ENCODE measurements at places on chromosomes 4 and X.

DNA sequence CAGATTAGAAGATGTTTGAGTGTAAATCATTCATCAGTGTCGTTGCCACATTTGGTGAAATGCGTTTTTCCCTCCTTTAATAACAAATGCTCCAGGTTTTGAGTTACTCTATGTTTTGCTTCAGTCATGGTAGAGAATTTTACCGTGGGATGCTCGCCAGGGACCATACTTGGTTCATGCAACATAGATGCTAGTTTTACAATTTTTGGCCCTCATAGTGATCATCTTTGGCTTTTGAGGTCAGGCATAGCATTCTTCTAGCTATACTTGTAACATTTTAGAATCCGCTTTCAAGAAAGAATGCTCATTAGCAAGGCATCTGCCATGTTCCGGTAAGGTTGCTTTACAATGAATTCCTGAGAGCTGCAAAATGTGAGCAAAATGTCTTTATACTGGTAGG is 147.2 kb downstream of the SPCS3 start:
- DNase-seq = peak; percentile 87

GRCh38 chr4:104969394-104970082 is 177.1 kb upstream of the TET2 start:
- no peak for DNase-seq

GRCh38 chr4:48196758-48197504 is 62.9 kb upstream of the TXK start:
- no peak for DNase-seq

DNA sequence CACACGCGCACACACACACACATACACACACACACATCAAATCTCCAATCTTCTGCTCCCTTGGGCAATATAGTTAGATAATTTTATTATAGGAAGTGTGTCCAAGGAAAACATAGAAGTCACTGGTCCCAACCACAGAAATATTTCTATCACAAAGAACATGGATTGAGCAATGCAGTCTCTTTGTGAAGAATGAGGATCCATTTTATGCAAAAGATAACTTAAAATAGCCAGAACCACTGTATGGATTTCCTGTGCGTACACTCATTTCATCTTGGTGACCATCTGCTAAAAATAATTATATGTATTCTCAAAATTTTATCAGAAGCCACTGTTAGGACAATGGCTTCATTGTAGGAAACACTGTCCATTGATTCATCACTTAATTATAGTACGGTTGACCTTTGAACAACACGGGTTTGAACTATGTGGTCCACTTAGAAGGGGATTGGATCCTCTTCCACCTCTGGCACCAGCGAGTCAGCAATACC is 169.6 kb upstream of the MXRA5 start:
- no peak for DNase-seq

- no peak for DNase-seq
Measured at GRCh38 chrX:12975670-12975965, 708 bp downstream of the TMSB4X start.

DNA sequence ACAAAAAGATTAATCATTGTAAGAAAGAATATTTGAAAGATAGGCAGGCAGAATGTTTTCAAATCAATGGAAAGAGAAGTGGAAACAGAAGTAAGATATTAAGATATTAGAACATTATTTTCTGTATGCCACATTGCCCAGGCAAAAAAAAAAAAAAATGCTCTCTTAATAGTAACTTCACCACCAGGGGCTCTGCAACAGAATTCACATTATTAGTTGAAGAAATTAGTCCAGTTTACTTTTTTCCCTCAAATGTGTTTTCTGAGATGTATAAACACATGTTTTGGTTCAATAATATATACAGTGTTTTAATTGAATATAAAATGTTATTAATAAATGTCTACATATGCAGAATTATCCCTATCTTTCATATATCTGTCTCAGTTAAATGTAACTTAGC is 78.0 kb upstream of the ADAD1 start:
- no peak for DNase-seq

DNA sequence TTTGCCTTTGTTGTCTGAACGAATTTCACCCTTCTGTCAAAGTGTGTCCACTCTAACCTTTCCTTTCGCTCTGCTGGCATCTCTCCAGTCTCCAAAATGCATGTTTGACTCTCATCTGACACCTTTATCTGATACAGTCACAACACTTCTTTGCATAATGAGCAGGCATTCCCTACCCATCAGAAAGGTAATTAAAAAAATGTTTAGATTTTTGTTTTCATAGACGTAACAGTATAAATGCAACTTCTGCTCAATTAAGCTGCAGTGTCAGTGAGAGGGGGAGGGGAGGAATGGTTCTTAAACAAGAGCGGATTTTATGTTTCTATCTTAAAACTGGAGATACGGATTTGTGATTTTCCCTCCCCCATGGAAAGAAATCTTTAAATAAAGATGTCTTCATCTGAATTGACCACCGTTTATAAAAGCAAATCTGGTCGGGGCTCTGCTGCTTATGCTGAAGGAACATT is 70.2 kb downstream of the CXXC4 start:
- DNase-seq = no peak

- no peak for DNase-seq
Measured at GRCh38 chr4:4507923-4508322, 33.9 kb downstream of the STX18 start.

GRCh38 chr4:146545102-146545501 is 23.4 kb upstream of the SLC10A7 start:
- DNase-seq = no peak

DNA sequence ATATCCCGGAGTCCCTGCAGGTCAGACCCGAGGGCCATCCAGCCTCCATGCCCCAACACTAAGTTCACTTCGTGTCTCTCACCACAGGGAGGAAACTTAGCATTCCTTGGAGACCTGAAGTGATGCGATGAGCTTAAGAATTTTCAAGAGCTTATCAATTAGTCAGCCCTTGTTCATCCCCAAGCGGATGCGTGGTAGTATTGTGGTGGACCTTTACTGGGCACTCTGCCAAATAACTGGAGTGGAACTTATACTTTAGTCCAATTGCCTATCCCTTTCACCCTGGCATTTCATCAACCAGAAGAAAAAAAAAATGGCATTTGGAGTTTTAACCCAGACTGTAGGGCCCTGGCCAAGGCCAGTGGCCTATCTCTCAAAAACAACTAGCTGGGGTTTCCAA is 137.1 kb downstream of the RELL1 start:
- DNase-seq = no peak

DNA sequence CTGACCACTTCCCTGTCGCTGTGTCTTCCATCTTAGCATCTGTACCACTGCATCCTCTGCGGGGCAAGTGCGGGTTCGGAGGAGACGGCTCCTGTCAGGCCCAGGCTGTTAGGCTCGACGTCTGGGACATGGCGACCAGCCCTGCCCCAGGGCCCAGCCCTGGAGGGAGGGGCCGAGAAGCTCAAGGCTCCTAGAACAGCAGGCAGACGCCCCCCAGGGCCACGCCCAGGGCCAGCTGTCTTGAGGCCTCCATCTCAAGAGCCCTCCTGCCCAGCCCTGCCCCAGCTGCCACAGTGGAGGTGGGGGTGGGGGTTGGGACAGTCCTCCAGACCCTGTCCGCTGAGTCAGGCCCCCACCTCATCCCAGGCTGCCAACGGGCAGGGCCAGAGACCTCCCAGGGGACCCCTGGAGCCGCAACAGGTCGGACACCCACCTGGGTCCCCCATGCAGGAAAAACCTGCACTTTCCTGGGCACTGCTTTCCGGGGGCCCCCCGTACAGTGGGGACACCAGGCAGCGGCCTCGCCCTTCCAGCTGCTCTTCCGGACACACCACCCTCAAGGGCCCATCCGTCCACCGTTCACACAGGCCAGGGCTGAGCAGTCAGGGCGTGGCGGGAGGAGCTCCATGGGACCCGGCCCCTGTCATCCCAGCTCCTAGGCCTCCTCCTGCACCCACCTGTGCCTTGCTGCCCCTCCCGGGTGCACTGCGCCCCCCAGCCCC is 83.1 kb downstream of the FAM53A start:
- no peak for DNase-seq

- no peak for DNase-seq
Measured at GRCh38 chrX:19177721-19178120, 55.5 kb upstream of the ADGRG2 start.

- DNase-seq = no peak
Measured at GRCh38 chr4:108313546-108314339, 145.0 kb upstream of the LEF1 start.

DNA sequence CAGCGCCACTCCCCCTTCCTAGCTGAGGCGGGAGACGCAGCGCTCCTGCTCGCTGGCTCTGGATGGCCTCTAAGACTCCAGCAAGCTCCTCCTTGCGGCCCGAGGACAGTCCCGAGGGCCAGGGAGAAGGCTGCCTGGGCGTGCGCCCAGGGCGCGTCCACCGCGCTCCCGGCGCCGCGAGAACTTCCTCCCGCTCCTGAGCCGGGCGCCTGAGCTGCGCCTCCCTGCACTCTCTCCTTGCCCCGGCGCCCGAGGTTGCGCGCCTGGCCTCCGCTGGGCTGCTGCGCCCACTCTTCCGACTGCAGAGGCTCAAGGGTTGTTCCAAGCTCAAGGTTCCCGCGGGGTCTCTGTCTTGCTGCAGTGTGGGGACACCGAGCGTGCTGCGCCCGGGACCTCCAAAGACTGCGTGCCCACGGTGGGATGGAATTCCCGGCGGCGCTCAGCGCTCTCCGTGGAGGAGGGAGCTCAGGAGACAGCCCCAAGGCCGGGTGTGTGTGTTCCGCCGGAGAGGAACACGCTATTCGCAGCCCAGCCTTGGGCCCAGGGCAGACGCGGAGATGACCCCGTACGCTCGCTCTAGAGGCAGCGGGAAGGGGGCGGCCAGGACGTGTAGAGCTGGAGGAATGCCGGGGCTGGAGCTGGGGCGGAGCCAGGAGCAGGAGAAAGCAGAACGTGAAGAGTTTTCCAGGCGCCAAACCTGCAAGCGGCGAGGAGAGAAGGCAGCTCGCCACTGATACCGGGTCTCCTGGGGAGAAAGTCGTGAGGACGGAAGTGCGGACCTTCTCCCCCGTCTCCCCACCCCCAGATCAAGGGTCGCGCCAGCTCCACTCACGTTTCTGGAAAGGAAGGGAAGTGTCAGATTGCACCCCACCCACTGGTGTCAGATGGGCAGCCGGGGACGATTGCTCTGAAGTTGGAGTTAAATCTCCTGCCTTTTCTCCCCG is at the start of gene ARHGAP6:
Gene ARHGAP6 (minus strand): TSS at position 753 of the 944 bp plus-strand sequence. CDS start 1,092 bp downstream, outside the sequence.
- DNase-seq = no peak

- no peak for DNase-seq
Measured at GRCh38 chr4:102444752-102445151, 56.4 kb upstream of the NFKB1 start.

DNA sequence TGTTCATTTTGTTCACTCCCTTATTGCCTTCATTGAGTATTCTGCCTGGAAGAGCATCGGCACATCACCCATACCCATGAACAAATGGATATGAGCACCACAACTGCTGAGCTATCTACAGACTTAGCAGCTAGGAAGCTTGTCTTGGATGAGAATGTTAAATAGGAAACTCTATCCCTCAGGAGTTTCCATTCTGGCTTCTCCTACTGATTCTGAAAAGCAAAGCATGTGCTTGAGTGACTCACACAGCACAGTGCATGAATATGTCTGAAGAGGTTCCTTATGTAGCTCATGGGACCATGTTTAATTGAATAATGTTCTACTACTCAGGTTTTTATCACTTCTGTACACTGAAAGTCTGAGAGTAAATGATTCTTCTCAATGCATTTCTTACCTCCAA is 57.3 kb upstream of the MXRA5 start:
- no peak for DNase-seq

- DNase-seq = no peak
Measured at GRCh38 chrX:136039968-136040367, 54.7 kb downstream of the SLC9A6 start.

DNA sequence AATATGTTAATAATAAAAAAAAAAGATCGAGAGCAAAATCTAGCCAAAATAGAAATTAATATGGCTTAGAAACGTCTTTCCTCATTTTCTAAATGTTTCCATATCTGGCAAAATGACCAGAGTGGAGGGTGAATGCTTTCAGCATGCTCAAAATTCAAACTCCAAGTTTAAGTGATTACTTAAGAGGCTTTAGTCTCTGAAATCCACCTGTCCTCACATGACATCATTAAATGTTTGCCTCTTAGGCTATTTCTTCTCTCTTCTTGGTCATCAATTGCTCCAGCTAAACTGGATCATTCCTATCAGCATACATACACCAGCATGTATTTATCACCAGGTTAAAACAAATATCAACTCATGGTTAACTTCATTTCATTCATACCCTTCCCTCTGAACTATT is 54.5 kb upstream of the ATXN3L start:
- no peak for DNase-seq

- no peak for DNase-seq
Measured at GRCh38 chr4:718460-718859, 12.8 kb downstream of the PCGF3 start.

DNA sequence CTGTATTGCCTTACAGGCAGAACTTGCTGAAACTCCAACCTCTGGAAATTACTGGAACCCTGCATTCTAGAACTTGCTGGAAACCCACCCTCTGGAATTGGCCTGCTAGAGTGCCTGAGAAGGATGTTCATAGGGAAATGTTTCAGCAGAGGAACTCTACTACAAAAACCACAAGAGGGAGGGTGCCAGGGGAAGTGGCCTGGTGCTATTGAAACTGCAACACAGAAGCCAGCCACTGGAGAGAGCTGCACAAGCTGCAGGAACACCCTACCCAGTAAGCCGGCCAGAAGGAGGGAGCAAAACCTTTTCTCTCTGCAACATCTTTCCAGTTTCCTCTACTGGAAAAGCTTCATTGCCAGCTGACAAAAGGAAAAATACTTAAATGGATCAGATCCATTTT is 2.5 kb upstream of the BRWD3 start:
- no peak for DNase-seq

GRCh38 chr4:73662709-73663546 is 42.7 kb upstream of the RASSF6 start:
- no peak for DNase-seq

- DNase-seq = no peak
Measured at GRCh38 chr4:74724979-74725378, 69.3 kb downstream of the BTC start.

DNA sequence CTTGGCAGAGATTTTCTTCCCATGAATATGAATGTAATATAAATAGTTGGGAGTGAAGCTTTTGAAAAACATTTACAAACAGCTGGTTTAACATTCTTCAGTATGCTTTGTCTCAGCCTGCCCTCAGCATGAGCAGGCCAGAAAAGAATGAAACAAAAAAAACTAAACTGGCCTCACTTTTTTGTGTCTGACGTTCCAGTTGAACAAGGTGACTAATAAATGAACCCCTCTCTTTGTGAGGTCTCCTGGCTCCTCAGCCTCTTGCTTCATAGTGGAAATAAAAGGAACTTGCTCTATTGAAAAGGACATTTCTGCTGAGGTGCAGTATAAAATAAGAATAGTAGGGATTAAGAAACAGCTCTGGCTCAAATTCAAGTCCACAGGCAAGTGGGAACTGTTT is 9.4 kb downstream of the CHST7 start:
- DNase-seq = peak; percentile 84

- no peak for DNase-seq
Measured at GRCh38 chrX:13854003-13854402, 37.1 kb upstream of the GPM6B start.

- no peak for DNase-seq
Measured at GRCh38 chr4:85907001-85907400, 432.1 kb downstream of the ARHGAP24 start.

DNA sequence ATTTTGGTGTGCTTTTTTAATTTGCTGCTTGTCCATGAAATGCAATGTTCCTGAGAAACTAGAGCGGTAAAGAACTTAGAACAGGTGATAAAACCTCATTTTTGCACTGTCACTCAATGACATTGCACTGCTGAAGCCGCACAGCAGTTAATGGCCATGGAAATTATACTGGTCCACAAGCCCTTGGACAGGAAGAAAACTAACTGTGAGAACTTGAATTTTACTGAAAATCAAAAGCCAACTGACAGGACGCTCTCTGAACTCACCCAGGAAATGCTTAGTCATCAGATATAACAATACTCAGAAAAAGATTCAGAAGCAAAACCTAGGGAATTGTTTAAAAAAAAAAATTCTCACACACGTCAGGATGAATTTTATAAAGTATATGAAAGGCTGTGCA is 246.4 kb upstream of the SLC7A11 start:
- no peak for DNase-seq

All from BJ (cell line).